ENCODE measurements at places on chromosomes 3 and 15. TPM values are rescaled to one million over a fixed set of nuclear protein-coding genes. Genes with fewer than 3 reads are reported as not detected.

- peak overlapping the region; percentile 78 for H3K27ac ChIP-seq
- no peaks in the 10 kb centered on the region for H3K27me3 ChIP-seq
These were observed 195.9 kb downstream of the KLHL25 start for GRCh38 chr15:85598718-85599398.

- H3K27me3 ChIP-seq: no peaks in the 10 kb centered on the region
- no peak for DNase-seq
- no peaks in the 10 kb centered on the region for H3K4me1 ChIP-seq
- H3K36me3 ChIP-seq: no peaks in the 10 kb centered on the region
These were observed 8.0 kb downstream of the ZBBX start for GRCh38 chr3:167372138-167372537.

Gene SYNPR
- total RNA-seq: 0.04 TPM

DNA sequence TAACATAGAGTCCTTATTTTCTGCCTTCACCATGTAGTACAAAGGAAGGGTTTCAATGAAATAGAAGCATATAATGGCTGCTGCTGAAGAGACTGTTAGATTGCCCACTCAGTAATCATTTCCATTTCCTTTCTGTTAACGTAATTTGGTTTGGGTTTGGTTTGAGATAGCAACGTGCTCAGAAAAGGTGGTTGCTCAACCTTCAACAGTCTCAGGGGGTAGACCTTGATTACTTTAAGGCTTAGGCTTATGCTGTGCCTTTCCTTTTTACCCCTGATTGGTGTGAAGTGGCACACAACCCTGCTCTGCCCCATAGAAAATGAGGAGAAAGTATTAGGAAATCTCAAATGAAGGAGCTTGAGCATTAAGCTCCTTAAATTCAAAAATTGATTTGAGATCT, 163.7 kb upstream of the TP63 start:
- DNase-seq: no peak
- H3K27ac ChIP-seq: no peak overlapping the region
- no peak overlapping the region for H3K4me3 ChIP-seq
- H3K36me3 ChIP-seq: no peaks in the 10 kb centered on the region
- H3K27me3 ChIP-seq: no peaks in the 10 kb centered on the region

DNA sequence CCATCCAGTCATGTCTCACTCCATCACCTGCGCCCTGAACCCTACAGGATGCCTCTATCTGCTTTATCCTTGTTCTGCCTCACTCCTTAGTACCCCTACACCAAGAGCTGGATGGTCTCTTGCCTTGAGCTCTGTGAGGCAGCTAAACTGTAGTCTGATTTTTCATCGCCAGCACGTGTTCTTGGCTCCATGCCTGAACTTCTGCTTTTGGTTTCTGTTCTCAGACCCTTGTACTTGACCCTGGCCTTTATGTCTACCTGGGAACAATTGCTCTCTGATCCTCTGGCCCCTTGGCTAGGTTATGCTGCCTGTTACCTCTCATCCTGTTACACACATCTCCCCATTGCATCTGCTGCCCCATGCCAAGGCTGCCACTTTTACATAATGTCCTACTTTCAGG, 318.0 kb upstream of the LMCD1 start:
- no peak overlapping the region for H3K27ac ChIP-seq
- H3K4me1 ChIP-seq: no peaks in the 10 kb centered on the region
- H3K27me3 ChIP-seq: no peaks in the 10 kb centered on the region
- DNase-seq: peak; percentile 9

- DNase-seq: no peak
- H3K27me3 ChIP-seq: no peaks in the 10 kb centered on the region
- H3K4me1 ChIP-seq: no peaks in the 10 kb centered on the region
- H3K27ac ChIP-seq: no peak overlapping the region
- no peak overlapping the region for H3K4me3 ChIP-seq
These were observed 465.4 kb downstream of the RBMS3 start for GRCh38 chr3:29746163-29746760.

DNA sequence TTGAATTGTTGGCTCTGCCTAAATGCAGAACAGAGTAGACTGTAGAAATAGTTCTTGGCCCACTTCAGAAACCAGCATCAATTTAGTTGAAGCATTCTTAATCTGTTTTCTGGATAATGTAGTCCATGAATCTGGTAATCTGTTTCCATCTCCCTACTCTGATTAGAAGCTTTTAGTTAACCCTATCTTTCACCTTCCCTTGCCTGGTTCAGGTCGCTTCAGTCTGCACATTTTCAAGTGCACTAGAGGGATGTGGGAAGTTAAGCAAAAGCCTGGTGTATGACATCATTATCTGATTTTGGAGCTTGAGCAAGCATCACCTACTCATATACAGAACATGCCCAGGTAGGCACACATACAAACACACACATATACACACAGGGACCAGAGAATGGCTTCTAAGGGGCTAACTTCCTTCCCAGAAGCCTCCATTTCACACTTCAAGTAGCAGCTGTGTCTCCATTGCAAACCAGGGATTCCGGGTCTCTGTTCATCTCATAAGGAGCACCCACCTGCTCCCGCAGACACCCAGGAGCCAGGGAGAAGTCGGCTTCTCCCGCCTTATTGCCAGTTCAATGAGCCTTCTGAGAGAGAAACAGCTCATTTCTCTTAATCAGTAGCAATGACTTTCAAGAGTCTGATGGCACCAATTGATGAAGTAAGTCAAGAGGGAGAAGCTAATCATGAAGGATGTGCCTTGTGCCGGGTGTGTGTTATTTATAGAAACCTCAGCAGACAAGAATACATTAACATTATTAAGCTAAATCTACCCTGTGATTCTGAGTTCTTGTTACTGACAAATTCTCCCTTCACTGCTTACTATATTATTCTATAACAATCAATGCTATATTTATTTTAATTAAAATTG, 347.9 kb upstream of the STAC start:
- no peak for DNase-seq
- H3K27ac ChIP-seq: no peak overlapping the region
- peaks cover 2% of the 10 kb centered on the region for H3K4me1 ChIP-seq

GRCh38 chr3:81339040-81339845, 422.2 kb downstream of the GBE1 start:
- no peak for DNase-seq
- no peak overlapping the region for H3K4me3 ChIP-seq
- H3K27me3 ChIP-seq: no peaks in the 10 kb centered on the region
- no peaks in the 10 kb centered on the region for H3K36me3 ChIP-seq
- no peak overlapping the region for H3K27ac ChIP-seq

- peaks cover 35% of the 10 kb centered on the region for H3K36me3 ChIP-seq
- H3K4me1 ChIP-seq: peaks cover 18% of the 10 kb centered on the region
- H3K4me3 ChIP-seq: no peak overlapping the region
- DNase-seq: peak; percentile 38
- H3K27ac ChIP-seq: peak overlapping the region; percentile 55
These were observed 42.2 kb downstream of the ZNF609 start for GRCh38 chr15:64502551-64502950.

DNA sequence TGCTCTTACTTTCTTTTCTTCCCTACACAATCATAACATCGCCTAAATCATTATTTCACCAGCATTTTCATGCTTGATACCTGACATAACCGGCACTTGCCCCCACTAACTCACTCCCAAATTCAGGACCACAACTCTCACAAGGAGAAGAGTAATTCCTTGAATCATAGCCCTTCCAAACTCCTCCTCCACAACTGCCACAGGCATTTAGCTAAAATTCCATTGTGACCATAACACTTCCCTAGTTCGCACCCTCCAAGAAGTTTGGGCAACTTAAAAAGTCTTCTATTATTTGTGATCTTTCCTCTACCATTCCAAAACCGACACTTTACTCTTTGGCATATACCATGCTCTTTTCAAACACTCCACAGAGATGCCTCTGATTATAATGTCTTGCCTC, 59.4 kb upstream of the XRN1 start:
- H3K27ac ChIP-seq: no peak overlapping the region
- H3K4me3 ChIP-seq: no peak overlapping the region
- no peaks in the 10 kb centered on the region for H3K4me1 ChIP-seq
- H3K36me3 ChIP-seq: peaks cover 9% of the 10 kb centered on the region
